ENCODE measurements at places on chromosomes 4 and X.

DNA sequence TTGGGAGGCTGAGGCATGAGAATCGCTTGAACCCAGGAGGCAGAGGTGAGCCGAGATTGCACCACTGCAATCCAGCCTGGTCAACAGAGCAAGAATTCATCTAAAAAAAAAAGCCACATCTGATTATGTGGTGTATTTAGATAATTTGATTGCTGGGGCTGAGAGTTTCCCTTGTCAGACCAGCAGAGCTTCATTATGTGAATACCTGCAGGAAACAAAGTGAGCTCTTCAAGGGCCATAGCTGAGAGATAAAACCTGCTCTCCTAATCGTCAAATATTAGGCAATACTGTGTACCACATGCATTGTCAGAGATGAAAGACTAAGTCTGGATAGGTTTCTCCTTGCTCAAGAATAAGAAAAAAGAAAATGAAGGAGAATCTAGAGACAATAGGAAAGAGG is 800.0 kb upstream of the IGFBP7 start:
- DNase-seq: no peak

DNA sequence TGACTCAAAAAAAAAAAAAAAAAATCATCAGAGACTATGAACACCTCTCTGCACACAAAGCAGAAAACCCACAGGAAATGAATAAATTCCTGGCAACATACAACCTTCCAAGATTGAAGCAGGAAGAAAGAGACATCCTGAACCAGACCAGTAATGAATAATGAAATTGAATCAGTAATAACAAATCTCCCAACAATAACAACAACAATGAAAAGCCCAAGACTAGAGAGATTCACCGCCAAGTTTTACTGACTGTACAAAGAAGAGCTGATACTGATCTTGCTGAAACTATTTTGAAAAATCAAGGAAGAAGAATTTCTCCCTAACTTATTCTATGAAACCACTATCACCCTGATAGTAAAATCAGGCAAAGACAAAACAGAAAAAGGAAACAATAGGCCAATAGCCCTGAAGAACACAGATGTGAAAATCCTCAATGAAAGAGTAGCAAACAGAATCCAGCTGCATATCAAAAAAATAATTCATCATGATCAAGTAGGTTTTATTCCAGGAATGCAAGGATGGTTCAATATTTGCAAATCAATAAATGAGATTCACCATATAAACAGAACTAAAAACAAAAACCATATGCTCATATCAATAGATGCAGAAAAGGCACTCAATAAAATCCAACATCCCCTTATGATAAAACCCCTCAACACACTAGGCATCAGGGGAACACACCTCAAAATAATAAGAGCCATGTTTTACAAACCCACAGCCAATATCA is 31.0 kb upstream of the PLK4 start:
- DNase-seq: no peak

GRCh38 chrX:30141966-30142365 is 73.4 kb upstream of the MAGEB2 start:
- DNase-seq: peak; percentile 25

GRCh38 chr4:95267081-95267480 is 281.7 kb downstream of the UNC5C start:
- DNase-seq: no peak

GRCh38 chrX:34903316-34903715 is 39.3 kb upstream of the FAM47B start:
- no peak for DNase-seq

Data from hematopoietic multipotent progenitor cell (in vitro differentiated cells).